ENCODE measurements at places on chromosomes 2 and 18. TPM values are rescaled to one million over a fixed set of nuclear protein-coding genes. Genes with fewer than 3 reads are reported as not detected.

TTN gene
- 3,610 TPM for total RNA-seq

TOGARAM2 gene
- 43.9 TPM for total RNA-seq

LTBP1 gene
- total RNA-seq = 72.5 TPM

MAL gene
- 3.9 TPM for total RNA-seq

YES1 gene
- total RNA-seq = 23.4 TPM

C2orf81 gene
- 0.79 TPM for total RNA-seq

EMILIN1 gene
- 15.7 TPM for total RNA-seq

ST8SIA3 gene
- not detected for total RNA-seq

AMER3 gene
- not detected for total RNA-seq

DNAH7 gene
- total RNA-seq = 0.25 TPM

CERKL gene
- not detected for total RNA-seq

ING5 gene
- 16.0 TPM for total RNA-seq

UGT1A3 gene
- total RNA-seq = not detected

RAD51AP2 gene
- 0.10 TPM for total RNA-seq

ASIC4 gene
- total RNA-seq = not detected

CASP10 gene
- 6.4 TPM for total RNA-seq

TUBA3E gene
- 60.2 TPM for total RNA-seq

ANKMY1 gene
- total RNA-seq = 5.1 TPM

KATNAL2 gene
- total RNA-seq = 2.7 TPM

SALL3 gene
- not detected for total RNA-seq

ANKRD53 gene
- total RNA-seq = 0.92 TPM

ACMSD gene
- not detected for total RNA-seq

TSPYL6 gene
- total RNA-seq = not detected

C2orf66 gene
- not detected for total RNA-seq

KIF1A gene
- total RNA-seq = 1.6 TPM

NDC80 gene
- total RNA-seq = 0.50 TPM

CROCC2 gene
- not detected for total RNA-seq

MFSD2B gene
- total RNA-seq = not detected

KIF5C gene
- 0.52 TPM for total RNA-seq

CD28 gene
- 0.92 TPM for total RNA-seq

COL4A3 gene
- 4.5 TPM for total RNA-seq

IL36RN gene
- total RNA-seq = not detected

GREB1L gene
- total RNA-seq = 7.2 TPM

LBH gene
- total RNA-seq = 129 TPM

CRYBA2 gene
- not detected for total RNA-seq

TXNDC2 gene
- total RNA-seq = not detected

SLC11A1 gene
- total RNA-seq = 4.5 TPM

MROH2A gene
- total RNA-seq = not detected

COL5A2 gene
- 8.1 TPM for total RNA-seq

EVX2 gene
- total RNA-seq = not detected

MC4R gene
- not detected for total RNA-seq

KCNIP3 gene
- 5.3 TPM for total RNA-seq

SLC9A2 gene
- total RNA-seq = 0.15 TPM

SNED1 gene
- total RNA-seq = 7.4 TPM

FEZ2 gene
- total RNA-seq = 37.2 TPM
